Activated CD4-positive, alpha-beta T cell treated with anti-CD3 and anti-CD28 coated beads for 1 hour (primary cell): ENCODE measurements at places on chromosomes 12 and 14.

DNA sequence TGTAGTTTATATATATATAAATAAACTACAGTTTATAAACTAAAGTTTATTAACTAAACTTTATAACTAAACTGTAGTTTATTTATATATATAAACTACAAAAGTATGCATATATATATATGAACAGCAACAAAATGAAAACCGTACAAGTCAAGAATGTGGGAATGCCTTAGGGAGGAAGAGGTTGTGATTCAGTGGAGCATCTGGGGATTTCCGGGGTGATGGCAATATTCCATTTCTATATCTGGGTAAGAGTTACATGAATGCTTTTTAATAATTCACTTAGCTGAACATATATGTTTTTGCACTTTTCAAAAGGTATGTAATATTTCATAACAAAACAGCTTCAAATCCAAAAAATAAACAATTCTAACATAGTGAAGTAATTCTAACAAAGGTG is 30.1 kb upstream of the CAND1 start:
- DNase-seq = no peak

DNA sequence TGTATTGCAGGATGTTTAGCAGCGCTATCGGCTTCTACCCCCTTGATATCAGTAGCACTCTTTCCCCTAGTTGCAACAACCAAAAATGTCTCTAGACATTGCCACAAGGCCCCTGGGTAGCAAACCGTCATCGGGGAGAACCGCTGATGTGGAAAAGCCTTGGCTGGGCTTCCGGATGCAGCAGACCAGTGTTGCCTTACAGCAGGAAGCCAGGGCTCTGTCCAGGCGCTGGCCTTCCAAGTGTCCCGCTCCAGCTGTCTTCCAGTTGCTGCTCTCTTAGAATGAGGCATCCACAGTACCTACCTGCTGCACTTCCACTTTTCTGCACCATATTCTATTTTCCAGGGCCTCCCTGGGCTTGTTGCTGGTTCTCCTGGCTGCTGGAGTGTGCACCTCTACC is 22.6 kb upstream of the SLC10A1 start:
- DNase-seq = no peak

- DNase-seq = no peak
These were observed 38.0 kb downstream of the GRIP1 start for GRCh38 chr12:66640691-66641460.

DNA sequence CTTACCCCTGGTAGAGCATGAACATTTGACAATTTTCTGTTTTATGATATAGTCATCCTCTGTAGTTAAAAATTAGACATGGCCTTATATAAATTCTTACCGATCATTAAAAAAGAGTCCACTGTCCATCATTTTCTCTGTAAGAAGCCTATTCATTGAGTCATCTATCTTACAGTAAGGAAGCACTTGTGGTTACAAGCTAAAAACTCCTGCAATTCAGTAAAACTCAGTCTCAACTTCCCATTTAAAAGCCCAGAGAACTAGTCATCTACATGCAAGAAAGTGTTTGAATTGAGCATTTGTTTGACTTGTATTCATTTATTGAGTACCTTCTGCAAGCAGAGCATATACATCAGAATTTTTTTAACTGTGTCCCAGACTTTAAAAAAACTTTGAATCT is 63.3 kb downstream of the GTF2A1 start:
- no peak for DNase-seq

GRCh38 chr12:93638954-93639353 is 38.2 kb upstream of the CRADD start:
- no peak for DNase-seq

GRCh38 chr14:51922624-51923023 is 62.2 kb downstream of the GNG2 start:
- no peak for DNase-seq

DNA sequence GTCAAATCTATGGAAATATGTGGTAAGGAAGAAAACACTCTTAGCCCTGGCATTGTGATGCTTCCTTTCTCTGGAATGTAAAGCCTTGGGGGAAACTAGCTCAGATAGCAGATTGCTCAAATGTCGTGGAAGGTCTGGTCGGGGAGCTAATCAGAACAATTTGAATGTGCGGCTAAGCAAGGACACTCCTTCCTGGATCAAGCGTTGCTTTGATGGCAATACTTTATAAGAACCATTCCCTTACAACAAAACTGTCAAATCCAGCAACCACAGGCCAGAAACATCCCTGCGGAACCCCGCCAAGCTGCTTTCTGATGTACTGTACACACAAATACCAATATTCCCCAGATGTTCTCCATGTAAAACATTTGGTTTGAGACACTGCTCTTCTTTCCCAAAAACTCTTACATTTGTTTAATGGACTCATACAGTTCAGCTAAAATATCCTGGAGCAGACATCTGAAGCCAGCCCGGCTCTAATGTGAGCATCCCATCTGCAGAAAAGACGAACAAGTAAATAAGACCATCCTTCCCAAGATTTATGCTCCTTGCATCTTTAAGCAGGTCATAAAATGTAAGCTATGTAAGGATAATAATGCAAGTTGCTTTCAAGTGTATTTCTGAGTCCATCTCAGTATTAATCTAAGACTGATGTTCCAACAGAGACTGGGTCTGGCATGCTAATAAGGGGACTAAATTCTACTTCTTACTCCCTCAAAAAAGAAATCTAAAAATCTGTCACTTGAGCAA is 20.2 kb downstream of the NUAK1 start:
- no peak for DNase-seq

GRCh38 chr12:75271576-75271975 is 58.5 kb downstream of the CAPS2 start:
- no peak for DNase-seq
